ENCODE measurements at places on chromosomes 3 and 15. TPM values are rescaled to one million over a fixed set of nuclear protein-coding genes. Genes with fewer than 3 reads are reported as not detected.

GRCh38 chr3:168714609-168715240, 619.0 kb upstream of the GOLIM4 start:
- no peak for DNase-seq
- no peaks in the 10 kb centered on the region for H3K36me3 ChIP-seq
- no peaks in the 10 kb centered on the region for H3K27me3 ChIP-seq
- no peak overlapping the region for H3K27ac ChIP-seq
- H3K4me3 ChIP-seq, result no peak overlapping the region

GRCh38 chr15:82919231-82919886, 33.2 kb downstream of the HOMER2 start:
- H3K36me3 ChIP-seq, result no peaks in the 10 kb centered on the region
- H3K27me3 ChIP-seq, result peaks cover 2% of the 10 kb centered on the region
- DNase-seq, result no peak
- H3K27ac ChIP-seq, result no peak overlapping the region
- H3K4me3 ChIP-seq, result no peak overlapping the region

- H3K27ac ChIP-seq, result no peak overlapping the region
- peaks cover 30% of the 10 kb centered on the region for H3K27me3 ChIP-seq
- no peaks in the 10 kb centered on the region for H3K4me1 ChIP-seq
- no peak for DNase-seq
- H3K4me3 ChIP-seq, result no peak overlapping the region
- H3K36me3 ChIP-seq, result no peaks in the 10 kb centered on the region
Measured at GRCh38 chr15:88321271-88321670, 64.7 kb upstream of the NTRK3 start.

GRCh38 chr15:92009162-92009561, 155.7 kb downstream of the SLCO3A1 start:
- peaks cover 42% of the 10 kb centered on the region for H3K4me1 ChIP-seq
- no peak for DNase-seq
- H3K4me3 ChIP-seq, result no peak overlapping the region
- no peaks in the 10 kb centered on the region for H3K36me3 ChIP-seq
- peak overlapping the region; percentile 19 for H3K27ac ChIP-seq
- H3K27me3 ChIP-seq, result no peaks in the 10 kb centered on the region

Gene TMEM42
- 22.8 TPM for total RNA-seq

DNA sequence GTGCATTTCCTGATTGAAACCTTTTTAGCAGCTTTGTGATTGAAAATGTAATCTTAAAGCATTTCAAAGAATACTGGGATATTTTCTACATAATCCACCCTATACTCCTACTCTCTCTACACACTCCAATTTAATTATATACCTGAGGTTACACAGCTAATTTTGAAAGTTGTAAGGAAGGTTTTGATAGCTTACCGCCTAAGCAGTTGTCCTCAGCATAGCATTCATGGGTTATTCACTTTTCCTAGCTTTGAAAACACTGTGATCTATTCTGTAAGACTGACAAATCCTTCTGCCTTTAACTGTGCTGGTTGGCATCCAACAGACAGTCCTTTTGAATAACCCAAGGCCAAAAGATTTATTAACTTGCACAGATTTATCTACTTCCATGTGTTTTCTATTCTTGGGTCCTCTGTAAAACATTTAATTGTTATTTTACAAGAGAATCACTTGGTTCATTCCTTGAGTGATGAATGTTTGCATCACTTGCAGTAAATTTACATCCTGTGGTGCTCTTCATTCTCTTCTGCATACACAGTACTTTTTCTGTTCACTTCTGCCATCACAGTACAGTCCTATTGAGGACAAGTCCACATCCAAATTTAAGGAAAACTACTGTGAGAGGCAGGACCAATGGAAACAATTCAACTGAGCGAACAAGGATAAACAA, 44.8 kb downstream of the SERPINI1 start:
- no peak for DNase-seq
- no peak overlapping the region for H3K4me3 ChIP-seq
- H3K36me3 ChIP-seq, result no peaks in the 10 kb centered on the region
- H3K27me3 ChIP-seq, result no peaks in the 10 kb centered on the region
- H3K4me1 ChIP-seq, result no peaks in the 10 kb centered on the region
- H3K27ac ChIP-seq, result no peak overlapping the region

DNA sequence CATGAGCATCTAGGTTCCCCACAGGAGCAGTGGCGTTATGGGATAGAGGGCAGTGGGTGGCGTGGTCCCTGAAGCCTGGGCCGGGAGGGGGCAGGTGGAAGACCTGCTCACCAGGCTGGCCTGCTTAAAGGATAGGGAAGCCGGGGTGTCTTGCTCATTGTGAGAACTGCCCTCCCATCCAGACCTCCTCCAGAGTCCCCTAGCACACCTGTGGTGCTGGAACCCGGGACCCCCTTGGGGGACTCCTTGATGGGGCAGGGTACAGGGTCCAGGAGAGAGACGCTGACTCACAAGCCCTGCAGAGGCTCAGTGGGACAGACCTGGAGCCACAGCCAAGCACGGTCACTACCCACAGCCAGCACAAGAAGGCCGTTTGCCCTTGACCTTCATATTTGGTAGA, 2.8 kb upstream of the RHCG start:
- peaks cover 10% of the 10 kb centered on the region for H3K4me1 ChIP-seq
- H3K4me3 ChIP-seq, result no peak overlapping the region
- H3K27ac ChIP-seq, result no peak overlapping the region
- H3K36me3 ChIP-seq, result no peaks in the 10 kb centered on the region
- no peak for DNase-seq

GRCh38 chr3:159872374-159873109, 116.1 kb upstream of the IL12A start:
- DNase-seq, result no peak
- peaks cover 6% of the 10 kb centered on the region for H3K27me3 ChIP-seq
- no peak overlapping the region for H3K4me3 ChIP-seq
- H3K27ac ChIP-seq, result no peak overlapping the region
- no peaks in the 10 kb centered on the region for H3K4me1 ChIP-seq

Measured in naive thymus-derived CD8-positive, alpha-beta T cell (primary cell).